ENCODE measurements at places on chromosomes 5 and 9.

DNA sequence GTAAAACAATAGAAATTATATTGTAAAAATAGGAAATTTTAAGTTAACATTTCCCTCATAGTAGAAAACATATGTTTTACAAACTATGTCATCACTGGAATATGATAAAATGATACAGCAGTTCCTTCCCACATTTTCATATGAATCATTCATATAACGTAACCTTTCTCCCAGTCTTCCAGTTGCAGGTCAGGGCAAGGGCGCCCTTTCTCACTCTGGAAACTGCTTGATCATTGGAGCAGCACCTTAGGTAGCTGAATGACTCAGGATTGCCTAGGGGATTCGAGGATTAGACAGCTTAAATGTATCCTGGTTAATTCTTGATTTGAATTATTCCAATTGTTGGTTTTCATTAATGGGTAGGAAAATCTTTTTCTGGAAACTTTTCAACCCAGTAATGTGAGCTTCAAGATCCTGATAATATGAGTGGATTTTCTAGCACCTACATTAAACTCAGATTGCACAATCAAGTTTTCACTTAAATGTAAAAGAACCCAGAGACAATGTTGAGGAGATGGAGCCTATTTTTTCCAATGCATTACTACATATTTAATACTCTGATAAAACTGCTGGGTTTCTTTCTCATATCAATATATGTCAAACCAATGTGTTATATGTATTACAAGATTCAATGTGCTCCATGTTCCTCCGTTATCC is 32.6 kb upstream of the ANXA1 start:
- DNase-seq, result no peak

DNA sequence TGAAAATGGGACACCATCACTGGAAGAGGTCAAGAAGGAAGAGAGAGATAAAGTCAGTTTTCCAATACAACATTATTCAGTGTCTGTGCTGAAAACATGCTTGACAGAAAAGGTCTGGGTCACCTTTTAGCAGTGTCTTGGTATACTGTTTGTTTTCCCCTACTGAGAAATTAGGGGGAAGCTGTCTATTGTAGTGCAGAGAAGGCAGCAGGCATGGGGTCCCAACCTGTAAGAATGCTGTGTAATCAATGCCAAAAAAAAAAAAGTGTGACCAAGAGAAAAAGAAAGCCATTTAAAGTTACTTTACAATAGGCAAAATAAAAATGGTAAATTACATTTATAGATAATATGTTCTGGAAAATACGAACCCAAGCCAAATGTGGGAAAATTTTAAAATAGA is 139.3 kb downstream of the RAB3C start:
- no peak for DNase-seq

- no peak for DNase-seq
Measured at GRCh38 chr9:136939431-136939995, 5.0 kb downstream of the FBXW5 start.

DNA sequence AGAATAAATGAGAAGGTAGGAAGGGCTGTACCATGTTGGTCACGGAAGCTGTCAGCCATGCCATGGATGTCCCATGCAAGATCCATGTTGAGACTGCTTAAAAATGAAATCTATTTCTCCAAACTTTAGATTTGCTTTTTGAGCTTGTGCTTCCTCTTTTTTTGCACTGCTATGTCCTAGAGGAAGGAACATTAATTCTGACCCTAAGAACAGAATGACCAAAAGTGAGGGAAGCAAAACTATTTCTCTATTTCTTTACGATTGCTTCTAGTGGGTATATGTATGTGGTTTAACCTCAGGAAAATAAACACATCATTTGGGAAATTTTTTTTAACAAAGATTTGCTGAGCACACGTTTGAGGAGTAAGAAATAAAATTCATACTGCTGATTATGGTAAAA is 84.6 kb downstream of the USP20 start:
- no peak for DNase-seq

DNA sequence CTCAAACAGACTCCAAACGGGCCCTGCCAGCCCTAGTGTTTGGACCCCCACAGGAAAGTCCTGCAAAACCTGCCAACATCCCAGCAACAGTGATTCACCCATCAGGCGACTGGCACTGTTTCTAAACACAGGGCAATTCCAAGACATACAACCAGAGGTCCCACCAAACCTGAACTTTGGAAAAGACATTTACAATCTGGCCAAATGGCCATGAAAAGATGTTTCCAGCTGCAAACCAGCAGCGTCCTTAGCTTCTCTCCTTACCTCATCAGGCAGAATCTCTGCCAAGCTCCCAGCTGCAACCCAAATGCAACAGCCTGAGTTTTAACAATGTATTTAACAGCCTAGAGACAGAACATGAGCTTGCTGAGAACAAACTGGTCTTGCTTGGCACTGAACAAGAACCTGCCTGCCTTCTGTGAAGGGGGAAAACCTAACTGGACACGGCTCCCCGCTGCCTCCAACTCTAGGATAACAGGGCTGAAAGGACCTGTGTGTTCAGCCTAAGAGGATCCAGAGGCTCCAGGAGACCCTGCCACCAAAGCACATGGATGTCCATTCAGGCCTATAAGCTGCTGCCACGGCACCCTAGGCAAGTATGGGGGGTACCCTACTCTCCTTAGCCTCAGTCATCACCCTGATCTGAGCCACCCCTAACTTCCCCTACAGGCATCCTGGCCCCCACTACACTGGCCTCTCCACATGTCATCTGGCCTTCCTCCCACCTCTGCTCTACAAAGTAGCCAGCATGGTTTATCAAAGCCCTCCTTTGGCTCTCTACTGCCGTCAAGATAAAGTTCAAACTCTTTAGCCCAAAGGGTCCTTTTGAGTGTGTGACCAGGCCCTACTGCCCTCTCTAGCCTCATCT is 5.6 kb downstream of the P4HA2 start:
- no peak for DNase-seq

DNA sequence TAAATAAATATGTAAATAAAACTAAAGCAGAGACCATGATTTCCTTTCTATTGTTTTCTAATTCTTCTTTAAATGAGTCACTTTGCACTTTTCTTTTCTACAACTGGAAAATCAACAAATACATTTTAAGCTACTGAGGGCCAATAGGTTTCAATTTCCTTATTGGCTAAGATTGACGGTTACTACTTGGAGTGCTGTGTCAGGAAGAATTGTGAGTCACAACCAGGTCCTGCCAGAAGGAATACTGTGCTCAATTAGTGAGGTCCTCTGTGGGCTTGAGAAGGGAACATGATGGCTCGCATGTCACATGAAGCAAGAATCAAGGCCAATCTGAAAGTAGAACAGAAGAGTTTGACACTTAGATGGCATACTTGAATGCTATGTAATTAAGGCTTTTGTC is 110.8 kb downstream of the HMHB1 start:
- no peak for DNase-seq

DNA sequence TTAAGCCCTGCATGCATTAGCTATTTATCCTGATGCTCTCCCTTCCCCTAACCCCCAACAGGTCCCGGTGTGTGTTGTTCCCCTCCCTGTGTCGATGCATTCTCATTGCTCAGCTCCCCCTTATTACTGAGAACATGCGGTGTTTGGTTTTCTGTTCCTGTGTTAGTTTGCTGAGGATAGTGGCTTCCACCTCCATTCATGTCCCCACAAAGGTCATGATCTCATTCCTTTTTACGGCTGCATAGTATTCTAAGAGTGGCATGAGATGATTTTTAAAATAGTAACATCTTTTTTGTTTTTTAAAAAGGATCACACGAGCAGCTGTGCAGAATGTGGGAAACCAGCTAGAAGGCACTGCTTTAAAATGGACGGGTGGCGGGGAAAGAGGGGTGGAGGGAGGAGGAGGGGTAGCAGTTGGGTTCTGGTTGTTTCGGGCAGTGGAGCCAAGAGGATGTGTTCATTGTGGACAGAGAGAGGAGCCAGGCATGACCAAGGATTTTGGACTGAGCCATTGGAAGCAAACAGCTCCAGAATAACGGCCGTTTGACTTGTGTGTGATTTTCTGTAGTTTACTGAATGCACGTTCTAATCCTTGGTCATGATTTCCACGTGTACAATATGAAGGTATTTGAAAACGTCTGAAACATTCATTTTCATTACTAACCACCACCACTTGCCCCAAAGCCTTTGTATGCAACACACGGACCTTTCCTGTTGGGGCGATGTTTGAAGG is 1.7 kb upstream of the TENT4A start:
- no peak for DNase-seq

DNA sequence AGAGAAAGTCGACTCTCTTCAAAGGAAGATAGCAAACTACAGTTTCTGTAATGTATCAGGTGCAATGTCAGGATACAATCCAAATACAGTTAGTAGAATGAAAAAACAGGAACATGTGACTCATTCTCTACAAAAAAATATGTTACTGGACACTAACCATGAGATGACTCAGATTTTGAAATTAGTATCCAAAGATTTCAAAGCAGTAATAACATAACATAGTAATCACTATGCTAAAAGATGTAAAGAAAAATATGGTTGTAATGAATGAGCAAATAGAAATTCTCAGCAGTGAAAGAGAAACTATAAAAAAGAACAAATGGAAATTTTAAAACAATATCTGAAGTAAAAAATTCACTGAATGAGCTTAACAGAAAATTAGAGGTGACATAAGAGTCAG is 42.3 kb downstream of the SHOC1 start:
- no peak for DNase-seq

GRCh38 chr5:81334304-81335061 is 33.1 kb downstream of the ZCCHC9 start:
- no peak for DNase-seq

- DNase-seq, result no peak
Measured at GRCh38 chr5:93006915-93007314, 574.1 kb downstream of the NR2F1-AS1 start.

- DNase-seq, result no peak
Measured at GRCh38 chr5:42943931-42944631, 96.0 kb downstream of the ANXA2R start.

DNA sequence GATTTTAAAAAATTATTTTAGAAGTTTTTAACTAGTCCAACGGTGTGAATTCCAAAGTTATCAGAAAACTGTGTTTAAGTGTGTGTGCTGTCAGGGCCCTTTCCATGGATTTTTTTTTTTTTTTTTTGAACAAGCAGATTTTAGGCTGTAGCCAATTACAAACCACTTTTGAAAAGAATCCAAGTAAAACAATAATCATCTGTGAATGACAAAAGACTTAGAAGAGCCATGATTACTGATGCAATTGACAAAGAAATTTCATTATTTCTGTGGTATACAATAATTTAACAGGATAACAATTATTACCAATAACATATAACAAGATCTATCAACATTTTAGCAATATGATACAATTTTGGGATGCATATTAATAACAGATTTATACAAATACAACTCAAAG is 16.2 kb upstream of the PAIP1 start:
- DNase-seq, result no peak

- DNase-seq, result no peak
Measured at GRCh38 chr5:131932235-131932634, 13.2 kb downstream of the MEIKIN start.

- no peak for DNase-seq
Measured at GRCh38 chr5:53019320-53019719, 30.2 kb downstream of the ITGA2 start.

DNA sequence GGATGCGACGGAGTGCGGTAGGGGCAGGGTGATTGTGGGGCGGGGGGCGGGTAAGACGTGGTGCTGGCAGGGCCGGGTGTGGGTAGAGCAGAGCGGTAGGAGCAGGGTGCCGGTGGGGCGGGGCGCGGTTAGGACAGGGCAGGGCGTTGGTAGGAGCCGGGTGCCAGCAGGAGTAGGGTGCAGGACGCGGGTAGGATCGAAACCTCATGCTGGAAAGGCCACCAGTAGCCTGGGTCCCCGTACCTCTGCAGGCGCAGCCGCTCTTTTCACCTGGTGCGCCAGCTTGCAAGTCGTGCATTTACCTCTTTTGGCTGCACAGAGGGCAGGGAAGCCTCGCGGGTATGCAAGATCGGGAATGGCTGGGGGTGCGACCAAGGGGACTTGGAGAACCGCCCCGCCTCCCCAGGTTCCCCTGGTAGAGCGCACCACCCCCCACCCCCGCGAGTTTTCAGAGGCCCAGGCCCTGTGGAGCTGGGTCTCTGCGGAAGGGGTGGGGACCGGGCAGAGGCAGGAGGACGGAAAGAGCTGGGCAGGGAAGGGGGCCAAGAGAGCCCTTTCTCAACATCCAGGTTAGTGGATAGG is 104.8 kb upstream of the SIMC1 start:
- DNase-seq, result no peak

DNA sequence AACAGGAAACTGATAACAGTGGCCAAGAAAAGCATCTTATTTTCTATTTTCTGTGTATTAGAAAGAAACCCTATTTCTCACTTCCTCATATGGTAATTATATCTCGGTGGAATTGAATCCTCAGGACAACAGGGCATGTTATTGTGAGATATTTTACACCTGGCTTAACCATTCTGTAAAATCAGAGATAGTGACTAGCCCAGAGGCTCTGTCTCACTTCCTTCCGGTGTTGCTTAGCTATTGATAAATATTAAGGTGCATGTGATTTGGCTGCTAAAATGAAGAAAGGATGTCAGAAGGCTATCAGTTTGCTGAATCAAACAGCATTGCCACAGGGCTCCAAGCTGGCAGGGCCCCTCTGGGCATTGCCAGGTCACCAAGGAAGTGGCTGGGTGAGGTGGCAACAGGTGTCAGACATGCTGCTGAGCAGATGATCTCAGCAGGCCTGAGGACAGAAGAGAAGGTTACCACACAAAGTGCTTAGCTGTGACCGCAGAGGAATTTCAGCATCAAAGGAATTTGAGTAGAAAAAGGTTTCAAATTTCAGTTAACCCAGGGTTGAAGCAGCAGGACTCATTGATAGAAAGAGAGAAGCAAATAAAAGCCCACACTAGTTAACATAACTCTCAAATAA is 330.7 kb downstream of the PDE4D start:
- no peak for DNase-seq

DNA sequence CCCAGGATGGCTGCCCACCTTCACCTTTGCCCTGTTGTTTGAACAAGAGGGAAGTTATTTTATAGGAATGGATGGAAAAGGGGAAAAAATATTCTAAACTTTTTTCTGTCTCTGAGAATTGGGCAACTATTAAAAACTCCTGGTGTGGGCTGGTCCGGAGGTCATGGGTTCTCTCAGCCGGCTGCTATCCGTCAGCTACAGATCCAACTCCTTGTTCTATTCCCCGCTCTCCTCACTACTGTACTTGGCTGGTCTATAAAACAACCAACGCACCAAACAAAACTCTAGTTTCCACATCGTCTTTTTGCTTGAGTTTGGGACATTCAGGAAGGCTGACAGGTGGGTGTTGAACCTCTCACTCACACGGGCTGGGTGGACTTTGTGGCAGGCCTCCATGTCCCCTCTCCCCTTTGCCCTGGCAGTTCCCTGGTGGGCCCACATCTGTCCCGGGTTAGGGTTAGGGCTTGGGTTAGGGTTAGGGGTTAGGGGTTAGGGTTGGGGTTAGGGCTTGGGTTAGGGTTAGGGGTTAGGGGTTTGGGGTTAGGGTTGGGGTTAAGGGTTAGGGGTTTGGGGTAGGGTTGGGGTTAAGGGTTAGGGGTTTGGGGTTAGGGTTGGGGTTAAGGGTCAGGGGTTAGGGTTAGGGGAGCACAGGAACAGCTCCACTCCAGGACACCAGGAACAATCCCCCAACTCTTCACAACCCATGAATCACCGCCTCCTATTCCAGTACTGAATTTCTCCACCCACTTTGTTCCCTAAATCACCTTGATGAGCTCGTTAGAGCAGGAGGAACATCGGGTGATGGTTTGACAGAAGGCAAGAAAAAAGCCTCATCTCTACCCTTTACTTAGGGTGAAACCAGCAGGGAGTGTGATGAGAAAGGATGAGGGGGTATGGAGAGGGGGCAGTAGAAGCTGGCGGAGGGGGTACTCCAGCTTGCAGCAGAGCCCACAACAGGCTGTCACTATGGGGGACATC is 302.1 kb upstream of the IRX4 start:
- DNase-seq, result no peak

Measured in activated effector memory CD4-positive, alpha-beta T cell treated with Interleukin-2 at 50 U/mL for 16 hours (primary cell).